Stimulated activated CD4-positive, alpha-beta T cell treated with anti-CD3 and anti-CD28 coated beads, Interleukin-2, amount 100 ng/mL, for 48 hours (primary cell): ENCODE measurements at places on chromosomes 2 and 18.

GRCh38 chr2:176566961-176567360, 297.7 kb downstream of the MTX2 start:
- DNase-seq: no peak

- no peak for DNase-seq
Observed at GRCh38 chr2:168222088-168222487, 25.3 kb downstream of the STK39 start.

DNA sequence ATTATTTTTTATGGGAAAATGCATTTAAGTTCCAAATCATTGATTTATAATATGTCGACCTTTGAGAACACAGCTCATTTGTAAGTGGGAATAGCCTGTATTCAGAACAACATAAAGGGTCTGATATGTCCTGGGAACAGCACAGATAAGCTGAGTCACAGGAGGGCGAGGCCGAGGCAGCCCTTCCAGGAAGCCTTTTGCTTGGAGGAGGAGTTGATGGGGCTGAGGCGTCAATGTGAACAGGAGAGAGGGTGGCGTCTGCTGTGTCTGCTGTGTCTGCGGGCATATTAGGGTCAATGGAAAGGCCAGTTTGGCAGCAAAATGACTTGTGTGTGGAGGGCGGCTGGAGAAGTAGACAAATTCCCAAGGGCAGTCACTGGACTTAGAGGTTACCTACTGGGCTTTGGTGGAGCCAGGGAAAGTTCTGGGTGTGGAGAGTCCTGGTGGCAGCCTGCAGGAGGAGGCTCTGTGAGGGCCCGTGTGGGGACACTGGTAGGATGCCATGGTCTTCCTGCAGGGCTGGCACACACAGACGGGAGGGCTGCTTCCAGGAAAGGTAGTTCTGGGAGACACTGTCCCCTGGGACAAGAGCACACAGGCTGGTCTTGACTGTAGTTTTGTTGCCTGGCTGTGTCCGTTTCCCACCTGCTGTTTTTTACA, 128.1 kb downstream of the GLI2 start:
- no peak for DNase-seq

DNA sequence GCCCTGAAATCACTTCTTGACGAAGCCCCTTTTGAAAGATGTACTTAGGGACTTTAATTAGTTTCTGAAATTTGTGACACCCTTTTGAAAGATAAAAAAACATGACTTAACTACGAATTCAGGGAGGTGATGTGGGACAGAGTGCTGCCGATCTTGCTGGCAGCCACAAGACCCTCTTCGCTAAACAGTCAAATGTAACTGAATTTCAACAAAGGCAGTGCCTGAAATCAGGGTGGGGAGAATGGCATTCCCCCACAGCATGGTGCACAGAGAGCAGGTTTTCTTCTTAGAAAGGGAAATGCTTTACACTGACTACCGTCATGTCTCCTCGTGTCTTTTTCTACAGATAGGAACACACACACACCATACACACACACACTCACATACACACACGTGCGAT, 640.2 kb upstream of the POU3F3 start:
- DNase-seq: no peak

GRCh38 chr2:167607211-167607610, 640.2 kb downstream of the STK39 start:
- DNase-seq: no peak

GRCh38 chr2:190815226-190815625, 65.4 kb upstream of the GLS start:
- no peak for DNase-seq

DNA sequence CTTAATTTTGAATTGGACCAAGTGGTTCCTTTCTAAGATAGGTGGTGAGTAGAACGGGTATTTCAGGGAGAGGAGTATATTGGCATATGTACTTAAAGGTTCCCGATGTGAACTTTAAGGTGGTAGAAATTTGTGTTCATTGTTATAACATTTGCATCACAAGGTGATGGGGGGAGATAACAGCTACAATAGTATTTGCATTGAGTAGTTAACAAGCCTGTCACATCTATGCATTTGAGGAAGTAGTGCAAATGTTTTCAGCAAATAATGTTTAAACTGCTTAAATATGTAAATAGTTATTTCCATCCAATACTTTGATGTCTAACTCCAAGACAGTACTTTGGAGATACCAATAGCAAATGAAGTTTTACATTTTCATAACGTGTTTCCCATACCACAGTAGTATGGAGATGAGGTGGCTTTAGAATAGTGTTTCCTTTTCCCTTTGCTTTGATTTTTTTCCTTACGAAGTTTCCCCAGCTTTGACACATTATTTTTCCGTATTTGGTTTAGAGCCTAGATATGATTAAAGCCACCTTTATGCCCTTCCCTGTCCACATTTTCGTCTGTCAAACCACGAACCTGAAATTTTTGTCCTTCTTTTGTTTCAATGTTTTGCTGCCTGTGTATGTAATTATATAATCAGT, 46.6 kb downstream of the VAPA start:
- DNase-seq: no peak

DNA sequence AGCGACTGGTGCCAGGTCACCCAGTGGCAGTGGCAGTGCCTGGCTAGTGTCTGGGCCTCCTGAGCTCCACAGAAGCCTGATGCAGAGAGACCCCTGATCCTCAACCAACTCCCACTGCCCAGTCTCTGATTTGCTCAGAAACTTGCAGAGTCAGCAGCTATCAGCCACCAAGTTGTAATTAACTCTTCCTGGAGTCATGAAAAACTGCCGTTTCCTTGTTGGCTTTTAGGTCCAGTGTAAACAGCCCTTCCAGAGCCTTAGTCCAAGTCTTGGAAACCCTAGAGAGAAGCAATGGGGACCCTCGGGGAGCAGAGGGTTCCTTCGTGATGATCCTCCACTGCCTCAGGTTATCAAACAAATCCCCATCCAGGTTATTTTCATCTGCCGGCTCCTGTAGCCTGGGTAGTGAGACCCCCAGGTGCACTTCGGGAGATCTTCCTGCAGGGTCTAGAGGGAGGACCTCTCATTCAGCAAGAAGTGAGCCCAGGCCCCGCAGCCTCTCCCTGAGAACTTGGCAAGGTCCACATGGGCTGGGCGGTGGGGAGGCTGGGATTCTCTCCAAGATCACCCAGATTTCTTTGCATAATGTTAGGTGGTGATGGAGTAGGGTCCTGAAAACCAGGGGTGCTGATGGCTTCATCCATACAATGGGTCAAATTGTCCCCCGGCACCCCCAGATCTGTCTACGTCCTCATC, 137.7 kb upstream of the HDAC4 start:
- no peak for DNase-seq

- DNase-seq: peak; percentile 10
Observed at GRCh38 chr2:25664183-25664964, 9.0 kb downstream of the DTNB start.

DNA sequence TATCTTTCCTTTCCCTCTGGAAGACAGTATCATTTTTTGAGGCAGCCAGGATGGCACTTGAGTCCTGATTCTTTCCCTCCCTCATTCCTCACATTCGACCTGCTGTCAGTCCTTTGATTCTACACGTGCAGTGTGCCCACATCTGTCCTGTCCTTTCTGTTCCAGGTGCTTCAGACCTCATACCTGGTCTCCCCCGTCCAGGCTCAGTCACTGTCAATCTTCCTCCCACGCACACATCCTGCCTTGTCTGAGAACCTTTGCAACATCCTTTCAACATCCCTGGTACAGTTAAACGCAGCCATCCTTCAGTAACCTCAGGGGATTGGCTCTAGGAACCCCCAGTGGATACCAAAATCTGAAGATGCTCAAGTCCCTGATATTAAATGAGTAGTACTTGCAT, 10.1 kb downstream of the BCL2 start:
- no peak for DNase-seq

- DNase-seq: no peak
Observed at GRCh38 chr18:51164342-51164741, 33.1 kb downstream of the MEX3C start.

GRCh38 chr2:135851858-135852257, 14.9 kb upstream of the LCT start:
- DNase-seq: no peak

GRCh38 chr2:60717691-60718090, 38.4 kb upstream of the PAPOLG start:
- no peak for DNase-seq

- DNase-seq: no peak
Observed at GRCh38 chr18:49778826-49779465, 34.4 kb downstream of the ACAA2 start.

- DNase-seq: no peak
Observed at GRCh38 chr2:180519276-180519675, 461.1 kb upstream of the UBE2E3 start.

GRCh38 chr2:120708944-120709607, 26.6 kb upstream of the GLI2 start:
- DNase-seq: no peak

- no peak for DNase-seq
Observed at GRCh38 chr18:78975699-78976335, 3.8 kb upstream of the SALL3 start.

GRCh38 chr18:49368161-49368875, 92.1 kb downstream of the DYM start:
- no peak for DNase-seq

- DNase-seq: no peak
Observed at GRCh38 chr2:141878016-141878415, 252.8 kb downstream of the LRP1B start.

GRCh38 chr2:10039658-10040410, 3.5 kb upstream of the KLF11 start:
- no peak for DNase-seq

DNA sequence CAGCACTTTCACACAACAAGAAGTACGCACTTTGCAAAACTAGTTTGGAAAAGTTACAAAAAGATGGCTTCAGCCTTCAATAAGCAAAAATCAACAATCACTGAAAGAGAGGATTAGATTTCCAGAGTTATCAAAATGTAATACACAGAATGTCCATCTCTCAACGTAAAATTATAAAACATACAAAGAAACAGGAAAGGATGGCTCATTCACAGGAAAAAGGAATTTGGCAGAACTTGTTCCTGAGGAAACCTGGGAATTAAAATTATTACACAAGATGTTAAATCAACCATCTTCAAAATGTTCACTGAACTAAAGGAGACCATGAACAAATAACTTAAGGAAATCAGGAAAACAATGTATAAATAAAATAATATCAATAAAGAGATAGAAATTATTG, 8.0 kb downstream of the C2orf92 start:
- DNase-seq: no peak

GRCh38 chr2:37881397-37881796, 43.7 kb upstream of the RMDN2 start:
- no peak for DNase-seq

- DNase-seq: no peak
Observed at GRCh38 chr2:239690651-239691631, 290.1 kb upstream of the HDAC4 start.

DNA sequence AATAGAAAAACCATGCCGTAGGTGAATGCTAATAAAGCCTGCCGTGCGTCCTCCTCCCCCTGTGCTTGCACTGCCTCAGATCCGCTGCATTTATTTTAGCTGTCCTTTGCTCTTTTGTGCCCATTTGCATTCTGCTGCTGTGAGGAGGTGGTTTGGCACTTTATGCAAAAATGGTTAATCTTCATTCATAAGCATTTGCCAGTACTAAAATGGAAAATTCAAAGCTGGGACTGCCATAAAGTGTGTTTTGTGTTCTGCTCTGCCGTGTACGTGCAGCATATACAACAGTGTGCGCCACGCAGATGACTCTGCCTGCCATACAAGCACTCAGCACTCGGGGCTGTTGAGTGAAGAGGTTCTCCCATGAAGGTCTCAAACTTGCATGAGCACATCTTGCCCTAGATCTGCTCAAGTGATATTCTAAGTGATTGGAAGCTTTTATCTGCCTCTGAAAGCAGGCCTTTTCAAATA, 73.6 kb downstream of the SPATS2L start:
- no peak for DNase-seq

- no peak for DNase-seq
Observed at GRCh38 chr2:21728133-21728532, 604.4 kb downstream of the TDRD15 start.

DNA sequence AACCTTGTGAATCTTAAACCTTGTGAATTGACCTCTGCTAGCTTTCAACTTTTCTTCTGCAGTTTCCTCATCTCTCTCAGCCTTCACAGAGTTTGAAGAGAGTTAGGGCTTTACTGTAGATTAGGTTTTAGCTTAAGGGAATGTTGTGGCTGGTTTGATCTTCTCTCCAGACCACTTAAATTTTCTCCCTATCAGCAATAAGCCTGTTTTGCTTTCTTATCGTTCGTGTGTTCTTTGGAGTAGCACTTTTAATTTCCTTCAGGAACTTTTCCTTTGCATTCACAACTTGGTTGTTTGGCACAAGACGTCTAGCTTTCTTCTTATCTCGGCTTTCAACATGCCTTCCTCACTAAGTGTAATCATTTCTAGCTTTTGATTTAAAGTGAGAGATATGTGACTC, 2.8 kb upstream of the CDCA7 start:
- no peak for DNase-seq

- DNase-seq: no peak
Observed at GRCh38 chr18:75406491-75407445, 20.7 kb downstream of the SMIM21 start.

DNA sequence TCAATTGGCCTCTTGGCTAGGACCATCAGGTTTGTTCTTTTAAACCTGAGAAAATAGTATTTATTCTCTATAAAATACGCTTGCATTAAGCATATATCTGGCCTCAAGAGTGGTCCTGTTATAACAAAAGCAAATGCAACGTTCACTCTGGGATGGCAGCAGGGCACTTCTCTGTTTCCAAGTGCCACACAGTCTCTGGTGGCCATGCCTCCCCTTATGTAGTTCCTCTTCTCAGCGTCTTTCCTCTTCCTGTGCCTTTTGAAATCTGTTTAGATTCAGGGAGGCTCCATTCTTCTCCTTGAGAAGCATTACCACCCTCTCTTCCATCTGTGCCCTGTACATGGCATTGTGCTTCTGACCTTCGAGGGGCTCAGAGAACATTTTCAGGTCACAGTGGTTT, 51.9 kb downstream of the TSHZ1 start:
- no peak for DNase-seq

- no peak for DNase-seq
Observed at GRCh38 chr18:34921226-34921625, 120.0 kb upstream of the MAPRE2 start.

DNA sequence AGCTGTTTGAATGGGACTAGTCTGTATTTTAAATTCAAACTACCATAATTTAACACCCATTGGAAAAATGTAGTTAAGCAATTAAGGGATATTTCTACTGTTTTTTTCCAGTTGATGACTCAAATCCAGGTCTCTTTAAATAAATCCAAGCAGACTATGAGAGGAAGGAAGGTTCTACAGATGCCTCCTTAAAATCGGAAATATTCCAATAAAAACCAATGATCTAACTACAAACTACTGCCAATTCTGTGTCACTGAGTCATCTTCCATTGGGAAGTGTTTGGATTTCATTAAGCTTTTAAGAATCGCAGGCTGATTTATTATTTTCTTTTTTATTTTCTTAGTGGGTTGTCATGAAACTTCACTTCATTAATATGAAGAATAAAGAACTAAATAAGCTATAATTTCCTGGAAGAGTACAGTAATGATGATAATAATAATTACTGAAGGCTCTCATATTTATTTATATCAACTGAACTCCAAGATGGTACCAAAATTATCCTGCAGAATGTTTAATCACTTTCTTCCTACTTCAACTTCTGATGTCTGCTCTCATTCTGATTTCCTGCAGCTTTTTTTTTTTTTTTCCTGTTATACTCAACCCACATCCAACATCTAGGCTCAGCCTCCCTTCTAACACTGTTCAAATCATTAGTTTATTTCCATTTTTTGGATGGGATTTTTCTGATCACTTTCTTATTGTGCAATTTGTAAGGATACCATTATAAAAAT, 166.3 kb upstream of the FN1 start:
- no peak for DNase-seq

- DNase-seq: no peak
Observed at GRCh38 chr2:130391872-130392670, 36.2 kb downstream of the PTPN18 start.
